ENCODE measurements at places on chromosomes 6 and 20. TPM values are rescaled to one million over a fixed set of nuclear protein-coding genes. Genes with fewer than 3 reads are reported as not detected.

DNA sequence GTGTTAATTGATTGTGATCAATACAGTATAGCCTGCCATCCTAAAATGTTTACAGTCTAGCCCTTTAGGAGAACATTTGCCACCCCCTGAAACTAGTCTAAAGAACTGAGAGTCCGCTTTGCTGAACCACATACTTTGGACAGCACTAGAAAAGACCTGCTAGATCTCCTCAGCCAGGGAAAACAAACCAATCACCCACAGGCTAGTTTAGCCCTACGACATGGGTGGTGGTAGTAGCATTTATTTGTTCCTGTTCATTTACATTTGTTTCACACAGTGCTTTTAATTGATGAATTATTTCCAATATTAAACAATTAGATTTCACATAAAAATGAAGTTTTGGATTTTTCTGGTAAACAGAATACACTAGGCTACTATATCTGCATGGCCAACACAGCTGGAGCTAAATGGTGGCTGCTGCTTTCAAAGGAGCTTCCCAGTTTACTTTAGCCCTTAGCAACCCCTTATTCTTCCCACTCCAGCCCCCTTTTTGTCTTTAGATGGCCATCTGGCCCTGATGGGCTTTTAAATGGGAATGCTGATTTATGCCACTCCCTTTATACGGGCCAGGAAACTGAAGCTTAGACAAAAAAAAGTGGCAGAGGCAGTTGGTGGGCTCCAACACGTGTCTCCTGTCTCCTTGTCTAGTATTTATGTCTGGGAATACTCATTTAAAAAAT lies 72.4 kb downstream of the ADGRG6 start:
- no peaks in the 10 kb centered on the region for H3K36me3 ChIP-seq
- H3K27me3 ChIP-seq = no peaks in the 10 kb centered on the region
- no peak overlapping the region for H3K27ac ChIP-seq
- H3K4me1 ChIP-seq = peaks cover 28% of the 10 kb centered on the region

DNA sequence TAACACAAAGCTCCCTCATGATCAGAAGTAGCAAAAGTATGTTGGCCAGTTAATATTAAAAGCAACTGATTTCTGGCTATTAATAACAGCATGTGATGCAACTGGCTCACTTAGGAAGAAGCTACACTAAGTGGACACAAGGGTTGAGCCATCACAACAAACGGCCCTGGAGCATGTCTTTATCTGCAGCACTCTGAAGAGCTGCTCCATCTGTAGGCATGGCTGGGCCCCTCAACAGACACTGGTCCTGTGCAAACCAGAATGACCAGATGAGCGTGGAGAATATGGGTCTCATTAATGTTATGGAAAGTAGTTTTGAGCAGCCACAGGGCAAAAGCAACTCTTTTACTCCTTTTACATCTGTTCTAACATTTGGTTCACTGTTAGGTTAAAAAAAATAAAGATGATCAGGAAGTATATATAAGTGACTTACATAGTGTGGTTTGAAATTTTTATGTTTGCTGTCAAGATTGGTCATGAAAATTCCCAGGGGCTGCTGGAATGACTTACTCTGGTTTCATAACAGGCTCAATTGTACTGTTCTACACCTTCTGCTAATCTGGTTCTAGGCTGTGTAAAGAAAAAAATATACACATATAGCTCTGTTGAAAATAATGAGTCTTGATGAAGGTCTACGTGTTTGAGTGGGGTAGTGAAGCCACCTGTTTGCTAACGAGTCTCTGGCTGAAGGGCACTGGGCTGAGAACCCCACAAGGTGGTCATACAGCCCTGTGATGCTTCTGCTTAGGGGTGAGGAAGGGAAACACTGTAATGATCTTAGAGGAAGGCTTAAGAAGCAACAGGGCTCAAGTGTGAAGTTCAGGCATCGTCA lies 58.1 kb downstream of the INSM1 start:
- no peak overlapping the region for H3K4me3 ChIP-seq
- no peak overlapping the region for H3K27ac ChIP-seq

DNA sequence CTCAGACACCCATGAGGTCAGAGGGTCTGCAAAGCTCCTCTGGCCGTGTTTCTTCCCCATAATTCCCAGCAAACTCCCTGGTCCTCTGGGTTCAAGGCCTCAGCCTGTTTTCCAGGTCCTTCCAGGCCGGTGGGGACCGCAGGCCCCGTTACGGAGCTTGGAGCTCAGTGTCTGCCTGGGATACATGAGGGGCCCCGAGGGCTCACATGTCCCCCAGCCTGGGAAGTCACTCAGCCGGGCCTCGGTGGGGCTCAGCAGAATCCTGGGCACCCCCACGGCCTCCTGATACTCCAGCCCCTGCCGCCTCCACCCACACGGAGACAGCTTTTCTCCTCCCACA lies 3.4 kb upstream of the SULF2 start:
- H3K36me3 ChIP-seq = no peaks in the 10 kb centered on the region
- H3K27ac ChIP-seq = no peak overlapping the region
- no peaks in the 10 kb centered on the region for H3K4me1 ChIP-seq
- DNase-seq = no peak

DNA sequence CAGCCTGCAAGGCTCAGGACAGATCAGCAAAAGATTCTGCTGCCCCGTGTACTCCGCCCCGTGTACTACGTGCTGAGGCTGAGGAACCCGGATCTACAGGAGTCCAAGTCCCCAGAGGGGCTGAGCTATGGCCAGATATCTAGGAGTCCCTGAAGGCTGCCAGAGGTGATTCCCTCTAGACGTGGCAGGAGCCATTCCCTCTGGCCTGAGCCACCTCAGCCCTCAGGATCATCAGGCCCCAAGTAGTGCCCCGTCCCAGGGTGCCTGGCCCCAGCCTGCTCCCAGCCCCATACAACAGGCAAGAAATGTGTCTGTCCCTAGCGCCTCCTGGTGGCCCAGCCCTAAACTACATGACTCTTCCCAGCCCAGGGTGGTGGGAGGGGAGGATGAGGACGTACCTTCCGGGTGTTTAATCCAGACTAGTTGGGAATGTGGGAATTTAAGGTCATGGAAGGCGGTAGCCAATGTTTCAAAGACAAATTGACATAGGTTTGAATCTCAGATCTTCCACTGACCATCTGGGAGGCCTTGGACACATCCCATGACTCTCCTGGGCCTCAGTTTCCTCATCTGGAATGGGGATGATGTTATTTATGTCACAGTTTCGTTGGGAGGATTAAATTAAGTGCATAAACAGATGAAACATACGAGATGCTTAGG lies 49.4 kb upstream of the PTPN1 start:
- no peak overlapping the region for H3K27ac ChIP-seq
- no peak overlapping the region for H3K4me3 ChIP-seq
- H3K27me3 ChIP-seq = no peaks in the 10 kb centered on the region
- peaks cover 21% of the 10 kb centered on the region for H3K4me1 ChIP-seq
- DNase-seq = peak; percentile 79

GRCh38 chr6:138594758-138595140 lies 95.5 kb upstream of the NHSL1 start:
- no peaks in the 10 kb centered on the region for H3K27me3 ChIP-seq
- no peak overlapping the region for H3K27ac ChIP-seq
- H3K36me3 ChIP-seq = no peaks in the 10 kb centered on the region
- H3K4me1 ChIP-seq = no peaks in the 10 kb centered on the region

- no peak for DNase-seq
- no peaks in the 10 kb centered on the region for H3K4me1 ChIP-seq
- no peaks in the 10 kb centered on the region for H3K27me3 ChIP-seq
- no peak overlapping the region for H3K27ac ChIP-seq
- H3K4me3 ChIP-seq = no peak overlapping the region
Observed at GRCh38 chr6:11653028-11653583, 115.6 kb downstream of the TMEM170B start.

DNA sequence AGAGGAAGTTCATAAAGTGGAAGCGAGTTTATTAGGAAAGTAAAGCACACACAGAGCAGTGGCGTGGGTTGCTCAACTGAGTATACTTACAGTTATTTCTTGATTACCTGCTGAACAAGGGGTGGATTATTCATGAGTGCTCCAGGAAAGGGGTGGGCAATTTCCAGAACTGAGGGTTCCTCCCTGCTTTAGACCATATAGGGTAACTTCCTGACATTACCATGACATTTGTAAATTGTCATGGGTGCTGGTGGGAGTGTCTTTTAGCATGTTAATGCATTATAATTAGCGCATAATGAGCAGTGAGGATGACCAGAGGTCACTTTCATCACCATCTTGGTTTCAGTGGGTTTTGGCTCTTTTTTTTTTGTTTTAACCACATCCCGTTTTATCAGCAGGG lies 29.8 kb downstream of the PDYN start:
- H3K27ac ChIP-seq = no peak overlapping the region
- H3K36me3 ChIP-seq = no peaks in the 10 kb centered on the region
- DNase-seq = no peak
- no peaks in the 10 kb centered on the region for H3K4me1 ChIP-seq
- H3K27me3 ChIP-seq = no peaks in the 10 kb centered on the region

DNA sequence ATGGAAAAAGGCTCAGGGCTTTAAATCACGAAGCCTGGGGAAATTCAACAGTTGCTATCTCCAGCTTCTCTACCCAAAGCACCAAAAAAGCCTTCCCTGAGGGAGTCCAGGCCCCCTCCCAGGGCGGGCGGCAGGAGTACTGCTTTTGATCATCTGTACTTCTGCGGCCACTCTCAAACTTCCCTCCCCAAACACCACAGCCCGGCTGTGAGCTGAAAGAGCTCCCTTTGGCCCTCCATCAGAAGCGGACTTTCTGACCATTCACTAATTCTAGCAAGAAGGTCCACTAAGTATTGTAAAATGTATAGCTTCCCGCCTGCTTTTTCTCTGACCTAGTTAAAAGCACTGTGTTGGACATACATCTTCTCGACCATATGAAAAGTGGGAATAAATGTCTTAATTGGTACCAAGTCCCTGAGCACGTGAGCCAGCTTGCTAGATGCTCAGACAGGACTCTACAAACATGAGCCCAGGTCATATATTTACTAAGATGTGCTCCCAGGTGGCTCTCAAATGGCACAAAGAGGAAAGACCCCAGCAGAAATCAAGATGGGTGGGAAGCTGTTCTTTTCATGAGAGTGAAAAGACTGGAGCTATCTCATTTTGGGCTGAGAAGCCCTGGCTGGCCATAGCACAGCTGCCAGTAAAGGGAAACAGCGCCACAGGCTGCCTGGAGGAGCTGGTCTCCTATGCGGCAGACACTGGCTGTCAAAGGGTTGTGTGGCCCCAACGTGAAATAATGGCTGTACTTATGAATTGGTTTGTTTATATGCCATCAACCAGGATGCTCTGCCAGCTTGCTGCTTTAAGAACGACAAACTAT lies 58.6 kb downstream of the GFOD1 start:
- no peaks in the 10 kb centered on the region for H3K36me3 ChIP-seq
- no peak overlapping the region for H3K4me3 ChIP-seq
- no peaks in the 10 kb centered on the region for H3K27me3 ChIP-seq
- no peak overlapping the region for H3K27ac ChIP-seq

DNA sequence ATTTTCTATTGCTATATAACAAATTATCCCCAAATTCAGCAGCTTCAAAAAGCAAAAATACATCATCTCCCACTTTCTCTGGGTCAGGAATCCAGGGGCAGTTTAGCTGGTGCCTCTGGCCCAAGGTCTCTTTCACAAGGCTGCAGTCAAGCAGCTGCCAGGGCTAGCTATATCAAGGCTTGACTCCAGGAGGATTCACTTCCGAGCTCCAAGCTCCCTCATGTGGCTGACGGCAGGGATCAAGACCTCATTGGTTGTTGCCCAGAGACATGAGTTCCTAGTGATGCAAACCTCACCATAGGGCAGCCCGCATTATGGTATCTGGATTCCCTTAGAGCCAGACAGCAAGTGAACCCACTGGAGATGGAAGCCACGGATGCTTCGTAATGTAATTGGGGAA lies 1.3 kb upstream of the VNN1 start:
- H3K36me3 ChIP-seq = no peaks in the 10 kb centered on the region
- H3K27me3 ChIP-seq = no peaks in the 10 kb centered on the region
- no peak overlapping the region for H3K27ac ChIP-seq
- H3K4me1 ChIP-seq = peaks cover 15% of the 10 kb centered on the region
- H3K4me3 ChIP-seq = no peak overlapping the region

DNA sequence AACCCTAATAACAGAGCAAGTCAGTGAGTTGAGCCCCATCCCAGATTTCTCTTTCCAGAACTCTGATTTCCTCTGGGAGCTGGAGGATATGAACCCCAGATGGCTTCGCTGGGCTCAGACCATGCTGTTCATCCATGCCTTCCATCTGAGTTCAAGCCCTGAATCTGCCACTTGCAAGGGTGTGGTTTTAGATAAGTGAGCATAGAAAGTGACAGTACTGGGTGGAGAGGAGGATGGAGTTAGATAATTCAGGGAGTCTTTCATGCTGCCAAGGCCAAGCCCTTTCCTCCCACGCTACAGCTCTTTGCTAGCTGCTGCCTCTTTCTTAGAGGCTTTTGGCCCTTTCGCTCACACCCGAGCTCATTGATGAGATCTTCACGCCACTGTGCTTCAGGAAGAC lies 57.2 kb upstream of the MAFB start:
- H3K36me3 ChIP-seq = no peaks in the 10 kb centered on the region
- no peaks in the 10 kb centered on the region for H3K27me3 ChIP-seq
- H3K27ac ChIP-seq = no peak overlapping the region
- H3K4me3 ChIP-seq = no peak overlapping the region

- no peak for DNase-seq
- H3K27ac ChIP-seq = no peak overlapping the region
- no peaks in the 10 kb centered on the region for H3K27me3 ChIP-seq
- H3K4me1 ChIP-seq = peaks cover 14% of the 10 kb centered on the region
- no peaks in the 10 kb centered on the region for H3K36me3 ChIP-seq
Observed at GRCh38 chr20:6780433-6781190, 13.1 kb downstream of the BMP2 start.

GRCh38 chr20:6122873-6123648 lies at the start of gene FERMT1:
Gene FERMT1 (minus strand): TSS chr20:6123030. CDS start chr20:6119554, 3,476 bp downstream.
- peak within 1 kb of the TSS; percentile 66 for H3K4me3 ChIP-seq
- H3K27ac ChIP-seq = peak within 1 kb of the TSS; percentile 66
- H3K36me3 ChIP-seq = no peaks in the 10 kb centered on the region
- H3K27me3 ChIP-seq = no peaks in the 10 kb centered on the region
- H3K4me1 ChIP-seq = no peaks in the 10 kb centered on the region

- no peaks in the 10 kb centered on the region for H3K4me1 ChIP-seq
- H3K36me3 ChIP-seq = no peaks in the 10 kb centered on the region
- H3K4me3 ChIP-seq = no peak overlapping the region
Observed at GRCh38 chr20:60900618-60901017, 351.4 kb upstream of the CDH4 start.

- H3K4me1 ChIP-seq = peaks cover 7% of the 10 kb centered on the region
- no peaks in the 10 kb centered on the region for H3K36me3 ChIP-seq
- DNase-seq = no peak
- H3K4me3 ChIP-seq = no peak overlapping the region
- no peak overlapping the region for H3K27ac ChIP-seq
Observed at GRCh38 chr6:36659271-36659670, 19.2 kb upstream of the CDKN1A start.

- H3K4me1 ChIP-seq = peaks cover 8% of the 10 kb centered on the region
- DNase-seq = no peak
- H3K36me3 ChIP-seq = peaks cover 4% of the 10 kb centered on the region
Observed at GRCh38 chr6:31547727-31548543, 527 bp downstream of the NFKBIL1 start.

GRCh38 chr20:51037532-51038115 lies 14.7 kb upstream of the KCNG1 start:
- no peaks in the 10 kb centered on the region for H3K36me3 ChIP-seq
- H3K27ac ChIP-seq = no peak overlapping the region
- H3K27me3 ChIP-seq = no peaks in the 10 kb centered on the region
- DNase-seq = no peak
- H3K4me1 ChIP-seq = no peaks in the 10 kb centered on the region
- no peak overlapping the region for H3K4me3 ChIP-seq

Gene FLRT3
- 0.72 TPM for polyA plus RNA-seq

Gene GGT7
- polyA plus RNA-seq = 30.3 TPM

Gene RHAG
- not detected for polyA plus RNA-seq

Gene ARID1B
- 16.2 TPM for polyA plus RNA-seq

Gene CTCFL
- polyA plus RNA-seq = not detected

Gene PTCHD4
- 0.19 TPM for polyA plus RNA-seq

Gene CABLES2
- polyA plus RNA-seq = 1.5 TPM

Gene LY6G6F
- polyA plus RNA-seq = not detected

Gene ADGRF1
- polyA plus RNA-seq = 0.08 TPM

Gene CCDC170
- 0.08 TPM for polyA plus RNA-seq

Gene HMGN3
- 134 TPM for polyA plus RNA-seq
